ENCODE measurements at places on chromosomes 5 and 9. TPM values are rescaled to one million over a fixed set of nuclear protein-coding genes. Genes with fewer than 3 reads are reported as not detected.

The PRKAA1 gene
- total RNA-seq = 35.4 TPM

The SPATA31C1 gene
- not detected for total RNA-seq

The IL7R gene
- total RNA-seq = 1.4 TPM

The GRXCR2 gene
- not detected for total RNA-seq

The LYRM7 gene
- 6.6 TPM for total RNA-seq

The TSSK1B gene
- 0.14 TPM for total RNA-seq

The ALDH1A1 gene
- total RNA-seq = 3.1 TPM

All from airway epithelial cell (primary cell).